ENCODE measurements at places on chromosomes 3 and 15.

GRCh38 chr3:32457971-32458471 is 44.6 kb downstream of the CMTM6 start:
- DNase-seq = no peak

GRCh38 chr3:83438188-83438587 is 1520.6 kb upstream of the CADM2 start:
- DNase-seq = no peak

DNA sequence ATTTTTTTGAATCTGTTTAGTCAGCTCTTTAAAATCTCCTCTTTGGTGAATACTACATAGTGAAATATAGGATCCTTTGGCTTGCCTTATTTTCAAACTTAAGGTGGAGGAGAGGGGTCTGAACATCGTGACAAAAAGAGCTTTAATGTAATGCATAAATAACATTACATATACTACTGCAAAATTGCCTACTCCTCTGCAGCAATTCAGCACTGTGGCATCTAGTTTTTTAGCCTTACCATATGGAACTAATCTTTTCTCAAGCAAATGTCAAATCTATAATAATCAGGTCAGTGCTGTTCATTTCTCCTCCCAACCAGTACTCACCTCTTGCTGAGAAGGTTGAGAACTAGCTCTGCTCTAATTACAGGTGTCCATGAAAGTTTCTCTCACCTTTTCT is 394.0 kb upstream of the CDIN1 start:
- no peak for DNase-seq

DNA sequence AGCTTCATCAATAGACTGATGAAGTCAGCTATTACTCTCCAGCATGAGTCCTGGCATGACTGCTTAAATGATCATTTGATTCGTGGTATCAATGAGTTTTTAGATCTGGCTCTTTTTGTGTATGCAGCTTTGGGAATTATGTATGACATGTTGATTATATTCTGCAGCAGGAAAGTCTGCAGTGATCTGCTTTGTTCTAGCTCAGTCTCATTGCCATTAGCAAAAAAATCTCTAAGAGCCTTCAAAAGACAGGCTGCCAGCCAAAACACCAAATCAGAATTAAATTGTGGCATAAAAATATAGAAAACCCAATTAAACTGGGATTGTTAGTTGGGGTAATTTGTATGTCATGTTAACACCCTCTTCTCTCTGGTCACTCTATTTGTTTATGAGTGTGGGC is 1021.0 kb upstream of the SEMA6D start:
- no peak for DNase-seq

- no peak for DNase-seq
These were observed 4.3 kb downstream of the ITIH1 start for GRCh38 chr3:52781741-52782140.

DNA sequence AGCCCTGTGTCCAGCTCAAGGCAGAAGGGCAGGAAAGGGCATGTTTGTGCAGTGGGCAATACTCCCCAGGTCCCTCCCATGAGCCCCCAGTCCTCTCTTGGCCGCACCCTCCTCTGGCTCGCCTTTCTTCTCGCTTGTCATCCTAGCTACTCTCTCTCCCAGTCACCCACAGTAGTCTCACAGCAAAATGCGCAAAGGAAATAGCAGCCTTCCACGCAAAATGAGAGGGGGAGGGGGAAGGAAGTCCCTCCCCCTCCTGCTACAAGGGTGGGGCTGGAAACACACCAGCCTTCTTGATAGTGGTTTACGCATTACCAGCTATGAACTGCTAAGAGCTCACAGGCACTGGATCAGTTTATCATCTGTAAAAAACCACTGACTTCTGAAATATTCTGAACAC is 83.8 kb downstream of the GADL1 start:
- no peak for DNase-seq

DNA sequence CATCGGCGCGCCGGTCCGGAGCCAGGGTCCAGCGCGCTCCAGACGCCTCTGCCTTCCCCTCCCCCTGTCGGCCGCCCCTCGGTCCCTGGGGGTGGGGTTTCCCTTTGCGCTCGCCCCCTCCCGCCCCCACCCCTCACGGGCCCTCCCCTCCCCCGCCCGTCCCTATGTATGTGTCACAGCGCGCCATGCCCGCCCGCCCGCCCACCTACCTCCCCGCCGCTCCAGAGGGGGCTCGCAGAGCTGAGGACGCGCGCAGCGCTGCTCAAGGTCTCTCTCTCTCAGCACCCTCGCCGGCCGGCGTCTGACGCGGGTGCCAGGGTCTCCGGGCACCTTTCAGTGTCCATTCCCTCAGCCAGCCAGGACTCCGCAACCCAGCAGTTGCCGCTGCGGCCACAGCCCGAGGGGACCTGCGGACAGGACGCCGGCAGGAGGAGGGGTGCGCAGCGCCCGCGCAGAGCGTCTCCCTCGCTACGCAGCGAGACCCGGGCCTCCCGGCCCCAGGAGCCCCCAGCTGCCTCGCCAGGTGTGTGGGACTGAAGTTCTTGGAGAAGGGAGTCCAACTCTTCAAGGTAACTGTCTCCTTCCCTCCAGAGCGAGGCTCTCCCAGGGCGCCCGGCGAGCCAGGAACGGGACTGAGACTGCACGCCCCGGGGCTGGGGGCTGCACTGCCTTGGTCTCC is at the start of gene ACAN:
Gene ACAN, plus strand, starts transcription at position 196 of the 679 bp plus-strand sequence. CDS start 32,771 bp downstream, outside the sequence.
- DNase-seq = no peak

GRCh38 chr3:161940621-161940965 is 444.0 kb downstream of the OTOL1 start:
- no peak for DNase-seq

GRCh38 chr15:74037171-74038117 is 42.9 kb downstream of the PML start:
- no peak for DNase-seq

DNA sequence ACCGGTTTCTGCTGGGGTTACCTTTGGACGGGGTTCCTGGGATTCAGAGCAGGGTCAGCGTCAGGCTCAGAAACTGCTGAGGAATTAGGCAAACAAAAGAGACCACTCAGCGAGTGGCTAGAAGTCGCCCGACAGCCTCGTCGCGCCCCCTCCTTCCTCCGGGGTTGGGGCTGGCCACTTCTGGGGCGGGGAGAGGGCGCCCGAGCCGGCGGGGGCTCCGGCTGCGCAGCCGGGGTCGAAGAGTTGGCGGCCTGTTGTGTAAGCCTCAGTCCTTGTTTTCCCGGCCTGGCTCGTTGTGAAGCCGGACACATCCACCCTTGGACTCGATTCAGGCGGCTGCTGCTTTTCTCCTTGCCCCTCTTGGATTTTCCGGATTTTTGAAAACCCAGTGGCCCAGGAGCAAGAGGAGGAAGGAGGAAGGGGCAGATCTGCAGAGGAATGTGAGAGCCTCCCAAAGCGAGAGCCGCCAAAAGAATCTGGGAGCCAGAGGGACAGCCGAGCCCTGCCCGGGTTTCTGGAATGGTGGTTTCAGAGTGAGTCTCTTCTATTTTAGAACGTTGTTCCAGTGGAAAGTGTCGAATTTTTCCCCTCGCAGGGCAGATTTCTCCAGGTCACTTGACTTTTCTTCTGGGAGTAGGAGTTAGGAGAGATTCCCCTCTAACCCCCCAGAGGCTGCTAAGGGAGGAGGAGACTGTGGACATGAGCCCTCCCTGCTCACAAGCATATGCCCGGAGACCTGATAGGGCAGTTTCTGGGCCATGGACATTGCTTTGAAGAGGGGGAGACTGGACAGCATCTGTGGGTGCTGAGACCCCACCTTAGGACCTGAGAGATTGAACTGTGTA is 666 bp downstream of the SNX33 start:
- DNase-seq = no peak

GRCh38 chr3:78690766-78691165 is 1077.0 kb downstream of the ROBO1 start:
- DNase-seq = peak; percentile 8

- DNase-seq = no peak
These were observed 115.2 kb upstream of the TMCO5A start for GRCh38 chr15:37819191-37819590.

GRCh38 chr15:49621887-49622286 is 1.0 kb downstream of the DTWD1 start:
- no peak for DNase-seq

- DNase-seq = no peak
These were observed 45.9 kb upstream of the TMEM115 start for GRCh38 chr3:50405249-50405648.

- DNase-seq = no peak
These were observed 45.7 kb downstream of the PDHB start for GRCh38 chr3:58387650-58388546.

- DNase-seq = no peak
These were observed 3.1 kb downstream of the GRIP2 start for GRCh38 chr3:14536837-14537589.

GRCh38 chr15:83066734-83067637 is at the start of gene BTBD1:
Gene BTBD1 (minus strand): TSS chr15:83067252. CDS start chr15:83067151, 101 bp downstream.
- peak; percentile 89 for DNase-seq

DNA sequence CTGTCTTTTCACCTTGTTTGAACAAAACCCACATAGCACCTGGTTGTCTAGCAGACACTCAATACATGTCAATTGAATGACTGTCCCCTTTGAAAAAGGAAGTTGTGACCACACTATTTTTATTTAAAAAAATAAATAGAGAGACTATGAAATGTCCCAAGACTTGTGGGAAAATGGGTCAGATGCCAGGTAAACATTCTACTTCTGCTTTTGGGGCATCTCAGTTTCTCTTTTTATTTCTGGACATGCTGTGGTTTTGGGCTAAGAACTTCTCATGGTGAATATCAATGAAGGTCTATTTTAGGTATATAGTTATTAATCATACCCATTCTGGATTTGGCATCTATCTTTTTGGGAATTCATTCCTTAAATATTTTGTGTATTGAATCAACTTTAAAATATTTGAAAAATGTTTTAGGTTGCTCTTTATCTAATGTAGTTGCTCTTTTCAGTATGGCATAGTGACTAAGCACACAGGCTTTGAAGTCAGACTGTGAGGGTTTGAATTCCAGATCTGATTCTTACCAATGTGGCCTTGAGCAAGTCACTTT is 4.4 kb downstream of the TMEM45A start:
- DNase-seq = peak; percentile 40

DNA sequence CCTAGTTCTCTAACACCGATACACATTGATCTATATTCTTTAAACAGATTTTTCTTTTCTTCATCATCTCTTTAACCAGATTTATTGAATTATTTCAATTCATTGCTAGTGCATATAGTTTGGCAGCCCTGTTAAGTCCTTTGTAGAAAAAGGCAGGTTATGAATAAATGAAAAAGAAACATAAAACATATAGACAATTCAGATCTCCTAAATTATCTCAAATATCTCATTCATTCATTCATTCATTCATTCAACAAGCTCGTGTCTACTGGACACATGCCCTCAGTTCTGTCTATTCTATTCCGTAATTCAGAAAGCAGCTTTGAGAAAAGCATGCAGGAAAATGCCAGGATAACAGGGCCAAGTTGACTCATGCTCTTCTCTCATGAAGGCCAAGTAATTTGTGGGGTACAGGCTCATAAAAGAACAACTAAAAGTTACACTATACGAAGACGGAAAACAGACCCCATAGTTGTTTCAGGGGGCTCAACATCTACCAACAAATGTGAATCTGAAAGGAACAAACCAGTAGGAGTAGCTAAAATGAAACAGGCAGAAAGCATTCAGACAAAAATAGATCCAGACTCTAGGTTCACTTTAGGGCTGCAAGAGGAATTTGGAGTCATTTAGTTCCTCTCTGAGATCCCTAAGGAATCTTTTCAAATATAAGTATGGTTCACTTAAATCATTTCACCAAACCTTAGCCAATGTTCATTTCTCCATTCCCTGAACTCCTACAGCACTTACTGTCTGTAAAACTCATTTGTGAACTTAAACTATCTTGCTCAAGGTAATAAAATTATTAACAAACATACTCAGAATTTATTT is 7.5 kb downstream of the ZNF148 start:
- no peak for DNase-seq

DNA sequence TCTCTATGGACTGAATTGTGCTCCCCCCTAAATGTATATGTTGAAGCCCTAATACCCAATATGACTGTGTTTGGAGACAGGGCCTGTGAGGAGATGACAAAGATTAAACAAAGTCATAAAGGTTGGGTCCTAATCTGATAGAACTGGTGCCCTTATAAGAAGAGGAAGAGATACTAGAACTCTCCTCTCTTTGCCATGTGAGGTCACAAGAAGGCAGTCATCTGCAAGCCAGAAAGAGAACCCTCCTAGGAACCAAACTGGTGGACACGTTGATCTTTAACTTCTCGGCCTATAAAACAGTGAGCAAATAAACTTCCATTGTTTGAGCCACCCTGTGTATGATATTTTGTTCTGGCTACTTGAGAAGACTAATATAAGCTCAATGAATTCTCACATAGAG is 31.6 kb upstream of the ENTPD3 start:
- DNase-seq = no peak

DNA sequence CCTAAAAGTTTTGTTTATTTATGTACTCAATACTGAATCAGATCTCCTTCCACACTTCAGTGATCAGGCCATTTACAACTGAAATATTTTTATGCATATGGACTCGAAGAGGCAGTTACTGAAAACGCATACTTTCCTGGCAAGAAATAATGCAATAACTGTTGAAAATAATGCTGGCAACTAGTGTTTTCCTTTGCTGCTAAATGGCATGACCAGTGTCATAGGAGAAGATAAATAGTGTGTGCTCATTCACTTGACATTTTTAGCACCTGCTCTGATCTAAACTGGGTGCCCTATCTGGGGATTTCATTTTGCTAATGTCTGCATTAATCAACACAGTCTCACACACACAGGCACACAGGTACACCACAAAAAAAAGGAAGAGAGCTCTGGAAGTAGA is 695.2 kb downstream of the TUSC7 start:
- DNase-seq = no peak

- DNase-seq = no peak
These were observed 35.7 kb downstream of the NGRN start for GRCh38 chr15:90300988-90301706.

DNA sequence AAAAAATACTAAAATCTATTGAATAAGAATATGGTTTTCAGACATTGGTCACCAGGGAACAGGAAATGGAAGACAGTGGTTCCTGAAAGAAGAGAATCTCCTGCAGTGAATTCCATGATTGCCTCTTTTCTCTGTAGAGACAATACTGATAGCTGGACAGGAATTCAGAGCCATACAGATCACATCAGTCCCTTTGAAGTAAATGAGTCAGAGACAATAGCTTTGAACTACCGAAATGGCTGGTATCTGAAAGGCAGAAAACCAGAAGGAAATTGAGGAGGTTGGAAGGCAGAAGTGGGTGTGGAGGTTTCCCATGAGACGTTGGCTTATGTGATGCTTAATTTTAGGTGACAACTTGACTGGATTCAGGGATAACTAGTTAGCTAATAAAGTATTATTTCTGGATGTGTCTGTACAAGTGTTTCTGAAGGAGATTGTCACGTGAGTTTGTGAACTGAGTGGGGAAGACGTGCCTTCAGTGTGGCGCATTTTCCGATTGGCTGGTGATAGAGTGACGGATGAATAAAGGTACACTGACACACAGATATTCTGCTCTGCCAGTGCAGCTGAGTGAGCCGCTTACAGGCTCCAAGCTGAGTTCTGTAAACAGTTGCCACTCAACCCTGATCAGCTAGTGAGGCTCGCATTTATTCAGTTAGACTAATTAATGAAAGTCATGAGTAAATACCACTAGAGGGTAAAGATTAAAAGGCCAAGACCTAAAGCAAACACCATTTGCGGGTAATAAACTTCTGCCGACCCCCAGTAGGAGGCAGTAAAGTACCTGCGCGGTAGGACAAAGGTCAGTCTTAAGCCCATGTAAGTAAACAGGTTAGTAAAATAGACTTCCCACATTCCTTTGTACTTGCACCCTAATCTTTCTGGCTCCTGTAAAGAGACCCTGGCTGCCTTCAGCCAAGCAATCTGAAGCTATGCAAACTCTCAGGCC is 1298.6 kb downstream of the SI start:
- DNase-seq = no peak

GRCh38 chr15:75352186-75353080 is 5.6 kb downstream of the NEIL1 start:
- DNase-seq = no peak

- no peak for DNase-seq
These were observed 516.7 kb upstream of the CFAP20DC start for GRCh38 chr3:59566481-59566975.
